NB4 (cell line): ENCODE measurements at places on chromosomes 5 and 9.

DNA sequence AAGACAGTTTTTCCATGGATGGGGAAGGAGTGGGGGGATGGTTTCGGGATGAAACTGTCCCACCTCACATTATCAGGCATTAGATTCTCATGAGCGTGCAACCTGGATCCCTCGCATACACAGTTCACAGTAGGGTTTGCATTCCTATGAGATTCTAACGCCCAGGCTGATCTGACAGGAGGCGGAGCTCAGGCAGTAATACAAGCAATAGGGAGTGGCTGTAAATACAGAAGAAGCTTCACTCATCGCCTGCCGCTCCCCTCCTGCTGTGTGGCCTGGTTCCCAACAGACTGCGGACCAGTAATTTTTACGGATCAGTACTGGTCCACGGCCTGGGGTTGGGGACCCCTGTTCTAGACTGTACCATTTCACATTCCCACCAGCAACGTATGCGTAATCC lies 68.3 kb upstream of the OTULINL start:
- DNase-seq = no peak

DNA sequence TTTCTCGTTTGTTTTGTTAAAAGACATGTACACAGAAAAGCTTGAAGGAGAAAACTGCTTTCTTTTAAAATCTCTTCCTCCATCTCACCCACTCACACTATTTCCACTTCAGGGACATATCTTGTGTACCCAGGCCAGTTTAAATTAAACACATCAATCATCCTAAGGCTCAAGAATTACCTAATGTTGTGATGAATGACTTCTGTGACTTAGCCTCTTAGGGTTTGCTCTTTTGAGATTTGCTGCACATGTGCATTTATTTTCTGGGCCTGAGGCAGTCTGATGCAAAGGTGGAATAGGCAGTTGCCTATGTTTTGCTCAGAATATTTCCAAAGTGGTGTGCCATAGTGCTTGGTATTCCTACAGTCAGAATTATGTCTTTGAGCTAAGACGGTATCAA lies 439.9 kb upstream of the CHD1 start:
- DNase-seq = no peak

DNA sequence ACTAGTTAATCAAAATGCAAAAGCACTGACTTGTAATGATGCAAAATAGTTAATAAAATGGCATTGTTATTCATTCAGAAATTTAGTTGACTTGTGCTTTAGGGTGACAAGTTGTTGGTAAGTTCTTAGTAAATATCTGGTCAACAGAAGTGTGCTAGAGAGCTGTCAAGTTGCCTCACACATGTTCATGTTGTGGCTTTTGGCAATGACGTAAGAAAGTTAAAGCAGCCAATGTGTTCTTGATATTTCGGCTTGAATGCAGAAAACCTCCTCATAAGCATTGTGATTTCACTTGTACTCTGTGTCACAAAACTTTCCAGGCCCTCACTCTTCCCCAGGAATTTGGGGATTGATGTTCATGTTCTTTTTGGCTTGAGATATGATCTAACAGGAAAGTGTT lies 626.7 kb downstream of the PRR16 start:
- DNase-seq = peak; percentile 7

GRCh38 chr9:88992556-88992955 lies 1.3 kb downstream of the S1PR3 start:
- DNase-seq = no peak

DNA sequence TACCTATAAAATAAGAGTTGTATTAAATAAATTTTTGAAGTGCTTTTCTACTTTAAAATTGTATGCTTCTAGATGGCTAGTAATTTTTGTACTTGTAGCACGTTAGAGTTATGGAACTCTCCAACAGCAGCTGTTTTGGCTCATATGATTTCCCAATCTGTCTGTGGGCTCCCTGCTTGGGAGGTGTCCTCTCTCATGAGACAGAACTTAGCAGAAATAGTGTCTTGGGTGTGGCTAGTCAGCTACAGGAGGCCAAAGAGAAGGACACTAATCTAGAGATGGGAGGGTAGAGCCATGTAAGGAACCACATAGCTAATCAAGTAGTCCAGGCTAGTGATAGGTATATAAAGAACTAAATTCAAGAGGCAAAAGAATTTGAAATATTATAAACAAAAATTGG lies 78.4 kb upstream of the DAB2 start:
- DNase-seq = peak; percentile 49

- no peak for DNase-seq
Observed at GRCh38 chr9:37732086-37732741, 21.4 kb upstream of the TRMT10B start.

GRCh38 chr9:98391867-98392266 lies 136.4 kb upstream of the TBC1D2 start:
- no peak for DNase-seq

- peak; percentile 16 for DNase-seq
Observed at GRCh38 chr9:99980598-99980997, 74.1 kb downstream of the STX17 start.

DNA sequence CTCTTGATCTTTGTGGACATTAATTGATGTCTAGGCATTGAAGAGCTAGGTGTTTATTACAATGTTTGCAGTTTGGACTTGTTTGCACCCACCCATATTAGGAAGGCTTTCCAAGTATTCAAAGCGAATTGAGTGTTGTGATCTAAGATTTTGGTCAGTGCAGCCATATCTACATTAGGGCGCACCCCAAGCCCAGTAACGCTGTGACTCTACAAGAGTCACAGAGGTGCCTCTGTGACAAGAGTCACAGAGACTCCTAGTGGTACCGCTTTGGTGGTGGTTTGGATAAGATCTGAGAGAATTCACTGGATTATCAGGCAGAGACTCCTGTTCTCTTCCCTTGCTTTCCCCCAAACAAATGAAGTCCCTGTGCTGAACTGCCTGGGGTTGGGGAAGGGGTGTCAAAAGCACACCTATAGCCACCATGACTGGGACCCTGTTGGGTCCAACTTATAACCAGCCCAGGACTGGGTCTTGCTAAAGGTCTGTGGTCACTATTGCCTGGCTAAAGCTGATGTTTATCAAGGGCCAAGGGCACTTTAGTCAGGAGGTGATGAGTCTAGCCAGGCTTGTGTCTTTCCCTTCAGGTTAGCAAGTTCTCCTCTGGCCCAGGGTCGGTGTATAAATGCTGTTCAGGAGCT lies 114.1 kb upstream of the RIOK2 start:
- peak; percentile 58 for DNase-seq

GRCh38 chr9:32294106-32294505 lies 90.3 kb upstream of the ACO1 start:
- DNase-seq = no peak

- DNase-seq = peak; percentile 72
Observed at GRCh38 chr9:34332076-34332964, 3.0 kb downstream of the NUDT2 start.

- peak; percentile 90 for DNase-seq
Observed at GRCh38 chr9:129125478-129125877, 14.3 kb downstream of the PTPA start.

DNA sequence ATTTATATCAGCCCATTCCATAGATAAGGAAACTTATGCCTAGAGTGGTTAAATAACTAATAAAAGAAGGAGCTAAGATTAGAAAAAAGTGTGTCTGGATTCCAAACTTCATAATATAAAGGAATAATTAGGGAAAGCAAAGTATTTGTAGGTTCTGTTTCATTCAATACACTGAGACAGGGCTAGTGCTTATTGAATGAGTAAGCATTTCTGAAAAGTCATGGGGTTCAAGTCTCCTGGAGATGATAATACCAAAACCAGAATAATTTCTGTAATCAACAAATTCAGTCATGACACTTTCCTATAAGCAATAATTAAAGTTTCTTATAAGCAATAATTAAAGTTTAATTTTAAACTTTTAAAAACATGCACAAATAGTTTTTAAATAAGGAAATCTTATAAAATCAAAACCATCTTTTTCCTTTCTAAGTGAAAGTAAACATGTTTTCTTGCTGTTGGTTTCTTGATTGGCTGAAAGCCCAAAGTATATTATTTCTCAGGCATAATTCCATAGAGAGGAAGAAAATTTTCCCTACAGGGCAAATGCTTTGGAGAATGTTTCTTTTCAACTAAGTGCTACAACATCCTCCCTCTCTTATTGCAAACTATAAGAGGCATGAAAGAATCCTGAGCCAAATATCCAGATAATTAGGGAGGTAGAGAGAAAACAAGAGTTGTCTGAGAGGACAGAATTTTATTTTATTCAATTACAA lies 510.2 kb downstream of the PRELID2 start:
- DNase-seq = no peak

DNA sequence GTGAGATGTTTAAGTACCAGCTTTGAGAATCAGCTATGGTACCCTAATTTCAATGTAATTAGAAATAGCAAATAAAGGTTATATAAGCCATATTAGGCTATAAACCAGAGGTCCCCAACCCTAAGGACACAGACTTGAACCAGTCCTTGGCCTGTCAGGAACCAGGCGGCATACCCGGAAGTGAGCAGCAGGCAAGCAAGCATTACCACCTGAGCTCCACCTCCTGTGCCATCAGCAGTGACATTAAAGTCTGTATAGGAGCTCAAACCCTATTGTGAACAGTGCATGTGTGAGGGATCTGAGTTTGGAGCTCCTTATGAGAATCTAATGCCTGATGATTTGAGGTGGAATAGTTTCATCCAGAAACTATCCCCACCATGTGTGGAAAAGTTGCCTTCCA lies 1009.5 kb downstream of the PTPRD start:
- no peak for DNase-seq

DNA sequence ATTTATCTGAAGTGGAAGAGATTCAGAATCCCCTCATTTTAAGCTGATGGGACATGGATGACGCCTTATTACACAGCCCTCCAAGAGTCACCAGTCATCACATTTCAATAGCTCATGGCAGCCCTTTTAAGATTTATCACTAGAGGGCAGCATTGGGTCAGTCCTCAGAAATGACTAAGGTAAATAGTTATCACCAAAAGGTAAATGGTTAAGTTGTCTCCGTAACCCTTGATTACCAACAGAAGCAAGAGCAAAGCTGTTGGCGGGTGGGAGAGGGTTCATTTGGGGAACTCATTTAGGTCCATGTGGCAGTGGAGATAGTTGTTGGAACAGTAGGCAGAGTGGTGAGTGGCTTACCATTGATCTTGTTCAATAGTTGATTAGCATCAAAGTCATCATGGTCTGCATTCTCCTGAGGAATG lies 12.0 kb upstream of the C9 start:
- DNase-seq = peak; percentile 62

DNA sequence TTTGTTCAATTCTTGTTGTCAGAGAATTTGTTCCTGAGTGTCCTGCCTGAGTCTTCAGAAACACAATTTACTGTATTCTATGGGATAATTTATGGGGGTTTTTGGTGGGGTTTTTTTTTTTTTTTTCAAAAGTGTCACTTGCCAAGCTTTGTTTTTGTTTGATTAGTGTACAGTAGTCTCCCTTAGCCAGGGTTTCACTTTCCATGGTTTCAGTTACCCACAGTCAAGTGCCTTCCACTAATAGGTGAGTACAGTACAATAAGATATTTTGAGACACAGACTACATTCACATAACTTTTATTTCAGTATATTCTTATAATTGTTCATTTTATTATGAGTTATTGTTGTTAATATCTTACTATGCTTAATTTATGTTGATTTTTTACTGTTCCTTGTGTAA lies 25.0 kb upstream of the AUH start:
- no peak for DNase-seq

GRCh38 chr5:146906803-146907202 lies 28.2 kb upstream of the PPP2R2B start:
- DNase-seq = peak; percentile 9

DNA sequence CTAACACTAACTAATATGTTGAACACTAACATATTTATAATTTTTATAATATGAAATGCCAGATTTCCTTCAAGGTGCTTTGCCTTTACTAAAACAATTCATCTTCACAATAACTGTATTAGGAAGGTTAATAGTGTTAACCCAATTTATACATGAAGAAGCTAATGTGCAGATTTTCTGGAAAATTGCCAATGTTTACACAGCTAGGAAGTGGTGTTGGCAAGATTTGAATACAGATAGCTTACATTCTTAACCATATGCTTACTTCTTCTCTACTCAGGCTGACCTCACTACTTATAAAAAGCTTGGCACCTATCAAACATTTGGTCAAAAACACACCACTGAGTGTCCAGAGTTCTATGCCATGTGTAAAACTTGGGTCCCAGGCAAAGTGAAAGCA lies 445.4 kb upstream of the ITGA1 start:
- no peak for DNase-seq

DNA sequence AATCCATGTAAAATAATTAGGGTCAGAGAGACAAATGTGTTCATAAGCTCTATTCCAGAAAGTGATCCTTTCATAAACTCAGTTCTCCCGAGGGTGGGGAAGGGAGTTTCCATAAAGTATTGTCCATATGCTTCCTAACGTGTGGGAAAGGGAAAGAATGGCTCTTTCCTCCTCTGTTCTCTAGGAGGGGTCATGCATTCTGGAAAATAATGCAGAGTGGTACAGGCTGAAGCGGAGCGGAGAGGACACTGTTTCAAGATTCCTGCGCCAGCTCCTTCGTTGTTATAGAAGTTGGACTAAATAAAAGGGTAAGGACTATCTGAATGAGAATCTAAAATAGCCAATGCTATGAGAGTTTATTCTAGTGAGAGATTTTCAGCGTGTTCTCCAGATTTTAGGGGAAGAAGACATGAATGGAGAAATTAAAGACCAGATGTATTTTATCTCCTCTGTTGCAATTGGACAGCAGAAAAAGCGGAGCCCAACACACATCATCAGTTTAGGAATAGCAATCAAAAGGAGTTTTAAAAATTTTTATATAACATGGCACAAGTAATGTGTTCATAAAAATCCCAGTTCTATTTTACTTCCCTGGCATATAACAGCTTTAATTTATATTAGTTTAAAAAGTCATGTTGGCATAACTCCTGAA lies 166.9 kb upstream of the MPDZ start:
- no peak for DNase-seq

- DNase-seq = no peak
Observed at GRCh38 chr9:530681-531080, 310.8 kb upstream of the DMRT1 start.

GRCh38 chr5:2538169-2538568 lies 213.3 kb downstream of the IRX2 start:
- DNase-seq = peak; percentile 92

- DNase-seq = no peak
Observed at GRCh38 chr5:29889051-29889450, 1304.4 kb upstream of the CDH6 start.

- DNase-seq = no peak
Observed at GRCh38 chr9:22401671-22402070, 45.0 kb upstream of the DMRTA1 start.

- peak; percentile 11 for DNase-seq
Observed at GRCh38 chr9:125513668-125514413, 193.2 kb downstream of the MAPKAP1 start.

DNA sequence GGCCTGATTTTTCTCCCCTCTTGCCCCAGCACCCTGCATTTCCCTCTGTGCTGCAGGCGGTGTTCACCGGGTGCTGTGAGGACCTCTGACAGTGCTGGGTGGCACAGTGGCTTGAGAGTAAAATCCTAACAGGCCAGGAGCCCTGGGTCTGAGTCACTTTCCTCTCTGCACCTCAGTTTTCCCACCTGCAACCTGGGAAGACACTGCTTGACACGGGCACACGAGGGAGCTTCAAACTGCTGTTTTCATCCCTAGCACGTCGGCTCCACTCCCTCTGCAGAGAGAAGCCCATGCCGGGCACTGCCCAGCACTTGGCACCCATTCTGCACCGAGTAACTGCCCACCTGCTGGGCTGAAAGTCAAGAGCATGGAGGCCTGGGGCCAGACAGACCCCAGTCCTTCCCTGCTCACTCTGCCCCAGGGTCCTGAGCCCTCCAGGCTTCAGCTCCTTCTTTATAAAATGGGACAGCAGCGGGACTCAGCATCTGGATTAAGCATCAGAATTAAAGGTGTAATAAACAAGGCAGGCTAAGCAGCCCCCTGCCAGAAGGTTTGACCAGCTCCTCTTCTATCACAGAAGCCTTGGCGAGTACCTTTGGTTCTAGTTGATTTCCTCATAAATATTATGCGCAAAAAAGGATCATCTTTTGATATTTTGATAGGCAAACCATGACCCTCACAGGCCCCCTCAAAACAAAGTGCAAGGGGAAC lies 5.2 kb downstream of the GFI1B start:
- no peak for DNase-seq
